ENCODE measurements at places on chromosomes 12 and 14.

DNA sequence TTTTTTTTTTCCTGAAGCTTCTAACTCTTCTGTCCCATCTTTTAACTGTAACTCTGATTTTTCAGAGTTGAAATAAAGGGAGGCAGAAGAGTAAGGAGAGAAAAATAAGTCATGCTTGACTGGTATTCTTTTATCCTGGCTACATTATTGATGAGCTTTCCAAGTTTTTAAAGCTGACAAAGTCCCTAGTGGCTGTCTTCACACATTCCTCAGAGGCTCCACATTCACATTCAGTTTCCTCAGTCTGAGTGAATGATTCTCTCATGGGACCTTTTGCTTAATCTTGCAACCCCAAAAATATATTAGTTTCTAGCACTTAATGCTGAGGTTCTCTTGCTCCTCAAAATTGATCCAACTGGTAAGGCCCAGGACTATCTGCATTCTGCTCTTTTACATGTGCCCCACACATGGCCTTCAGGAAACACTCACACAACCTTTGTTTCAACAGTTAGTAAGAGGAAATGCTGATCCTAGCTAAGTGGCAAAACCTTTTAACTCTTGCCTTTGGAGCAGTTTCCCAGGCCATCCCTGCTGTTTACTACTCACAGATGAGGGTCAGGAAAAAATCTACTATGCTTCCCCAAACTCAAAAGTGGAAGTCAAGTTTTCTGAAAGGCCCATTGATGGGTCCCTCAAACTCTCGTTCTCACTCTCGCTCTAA is 61.7 kb upstream of the SLC6A15 start:
- peak; percentile 3 for DNase-seq

- DNase-seq = no peak
These were observed 12.6 kb downstream of the TRAPPC6B start for GRCh38 chr14:39157491-39157890.

GRCh38 chr12:103748002-103748401 is 93.0 kb downstream of the NT5DC3 start:
- DNase-seq = no peak

GRCh38 chr14:76962303-76962660 is 66.2 kb downstream of the IRF2BPL start:
- no peak for DNase-seq

DNA sequence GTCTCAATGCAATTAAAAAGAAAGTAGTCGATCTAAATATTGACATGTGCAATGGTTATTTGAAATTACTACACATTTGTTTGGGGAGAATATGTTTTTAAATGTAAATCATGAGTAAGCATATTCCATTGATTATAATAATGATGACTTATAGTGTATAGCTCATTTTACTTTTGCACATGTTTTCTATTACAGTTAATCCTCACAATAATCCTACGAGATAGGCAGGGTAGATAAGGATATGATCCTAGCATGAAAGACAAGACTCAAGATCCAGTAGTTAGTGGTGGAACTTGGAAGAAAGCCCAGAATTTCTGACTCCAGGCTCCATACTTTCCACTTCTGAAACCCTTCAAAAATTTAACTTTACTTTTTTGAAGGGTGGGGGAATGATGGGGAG is 94.0 kb downstream of the NAV3 start:
- peak; percentile 95 for DNase-seq

GRCh38 chr14:50015716-50016115 is 100.7 kb downstream of the VCPKMT start:
- no peak for DNase-seq

GRCh38 chr12:4910502-4911315 is 1.0 kb downstream of the KCNA1 start:
- no peak for DNase-seq

- no peak for DNase-seq
These were observed 806.0 kb upstream of the ATXN7L3B start for GRCh38 chr12:73731658-73732057.

- DNase-seq = no peak
These were observed 80.9 kb upstream of the TSPAN11 start for GRCh38 chr12:30845676-30846075.

DNA sequence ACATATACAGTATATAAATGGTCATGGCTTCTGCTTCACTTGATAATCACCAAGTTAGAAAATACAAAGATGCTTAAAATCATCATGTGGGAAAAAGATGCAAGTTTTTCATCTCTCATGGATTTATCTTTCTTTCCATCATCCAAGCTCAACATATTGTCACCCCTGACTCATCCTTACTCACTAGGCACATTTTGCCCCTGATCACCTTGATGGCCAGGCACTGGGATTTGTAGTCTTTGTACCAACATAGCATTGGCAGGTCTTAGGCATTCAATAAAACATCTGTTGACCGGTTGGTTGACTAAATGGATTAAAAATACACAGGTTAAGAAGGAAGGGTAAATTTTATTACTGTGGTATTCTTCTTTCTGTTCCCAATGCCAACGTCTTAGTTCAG is 28.1 kb downstream of the KLHDC2 start:
- no peak for DNase-seq

DNA sequence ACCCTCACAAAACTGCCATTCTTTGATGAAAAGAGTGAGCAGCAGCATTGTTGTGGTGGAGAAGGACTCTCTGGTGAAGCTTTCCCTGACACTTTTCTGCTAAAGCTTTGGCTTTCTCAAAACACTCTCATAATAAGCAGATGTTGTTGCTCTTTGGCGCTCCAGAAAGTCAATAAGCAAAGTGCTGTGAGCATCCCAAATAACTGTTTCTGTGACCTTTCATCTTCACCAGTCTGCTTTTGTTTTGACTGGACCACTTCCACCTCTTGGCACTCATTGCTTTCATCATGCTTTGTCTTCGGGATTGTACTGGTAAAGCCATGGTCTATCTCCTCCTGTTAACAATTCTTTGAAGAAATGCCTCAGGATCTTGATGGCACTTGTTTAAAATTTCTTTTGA is 424.7 kb upstream of the TMPO start:
- DNase-seq = no peak

DNA sequence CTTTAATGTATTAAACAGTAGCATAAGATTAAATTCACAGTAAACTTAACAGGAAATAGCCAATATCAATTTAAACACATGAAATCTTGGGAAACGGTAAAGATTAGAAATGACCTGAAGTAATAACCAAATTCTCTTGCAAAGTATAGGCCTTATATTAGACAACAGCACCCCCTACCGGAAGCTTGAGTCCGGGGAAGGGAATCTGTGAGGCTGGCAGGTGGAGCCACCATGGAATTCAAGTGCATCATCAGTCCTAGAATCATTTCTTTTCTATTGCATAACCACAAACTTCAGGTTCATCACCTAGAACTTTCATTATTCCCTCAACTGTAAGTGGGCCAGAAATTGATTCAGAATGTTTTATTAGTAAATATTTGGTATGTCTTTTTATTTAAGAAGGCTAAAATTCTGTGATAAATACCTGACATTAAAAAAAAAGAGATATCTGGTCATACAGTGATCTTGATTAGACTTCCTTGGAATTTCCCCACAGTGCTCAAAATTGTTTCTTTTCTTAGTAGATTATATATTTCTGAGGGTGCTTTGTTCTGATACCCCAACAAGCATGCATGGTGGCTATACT is 48.6 kb downstream of the AP5M1 start:
- DNase-seq = peak; percentile 75

DNA sequence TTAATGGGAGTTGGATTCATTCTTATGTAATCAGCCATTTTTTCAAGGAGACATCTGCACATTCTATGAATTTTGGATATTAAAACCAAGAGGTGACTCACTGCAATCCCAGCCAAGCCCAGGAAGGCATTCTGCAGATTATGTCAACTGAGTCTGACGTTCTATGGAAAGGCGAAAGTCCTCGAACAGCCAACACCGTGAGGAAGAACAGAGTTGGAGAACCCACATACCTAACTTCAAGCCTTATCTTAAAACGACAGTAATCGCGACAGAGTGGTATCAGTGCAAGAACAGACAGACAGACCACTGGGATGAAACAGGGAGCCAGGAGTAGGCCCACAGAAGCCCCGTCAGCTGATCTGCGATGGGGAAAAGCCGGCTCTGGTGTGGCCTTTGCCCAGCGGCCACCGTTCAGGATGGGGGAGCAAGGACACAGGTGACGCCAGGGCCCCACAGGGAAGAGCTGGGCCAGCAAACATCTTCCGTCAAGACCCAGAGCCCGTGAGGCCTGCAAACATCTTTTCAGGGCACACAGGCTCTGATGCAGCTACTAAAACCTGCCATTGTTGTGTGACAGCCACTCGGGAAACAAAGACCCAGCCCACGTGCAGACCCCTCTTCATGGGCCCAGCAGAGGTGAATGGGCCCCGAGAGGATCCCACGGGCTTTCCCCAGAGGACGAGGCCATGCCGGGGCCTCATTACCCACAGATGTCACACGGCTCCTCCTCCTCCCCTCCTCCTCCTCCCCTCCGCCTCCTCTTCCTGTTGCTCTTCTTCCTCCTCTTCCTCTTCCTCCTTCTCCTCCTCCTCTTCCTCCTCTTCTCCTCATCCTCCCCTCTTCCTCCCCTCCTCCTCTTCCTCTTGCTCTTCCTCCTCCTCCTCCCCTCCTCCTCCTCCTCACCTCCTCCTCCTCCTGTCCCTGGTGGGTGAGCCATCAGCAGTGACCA is 277.6 kb downstream of the ADGRD1 start:
- no peak for DNase-seq
